Right ventricle myocardium superior (tissue), 1 donor: ENCODE measurements at places on chromosomes 11 and 22. TPM values are rescaled to one million over a fixed set of nuclear protein-coding genes. Genes with fewer than 3 reads are reported as not detected.
A peak's percentile ranks its signal among the peaks of the same experiment; 100 is the strongest.

DNA sequence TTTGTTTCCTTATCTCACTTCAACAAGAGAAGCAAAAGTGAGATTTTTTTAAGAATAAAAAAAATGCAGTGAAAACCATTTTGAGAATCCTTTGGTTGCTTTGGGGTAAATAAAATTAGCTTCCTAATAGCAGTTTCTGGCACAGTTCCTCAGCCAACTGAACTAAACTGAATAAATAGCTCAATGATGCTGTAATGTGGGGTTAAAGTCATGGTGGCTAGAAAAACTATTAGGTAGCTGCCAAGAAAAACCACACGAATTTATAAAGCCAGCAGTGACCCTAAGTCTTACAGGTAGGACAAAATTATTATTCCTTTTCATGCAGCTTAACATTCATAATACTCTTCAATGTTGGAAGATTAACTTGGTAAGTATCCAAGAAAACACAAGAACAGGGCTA is 142.4 kb downstream of the APIP start:
- no peak for DNase-seq

GRCh38 chr22:27149921-27150543 is 492.6 kb downstream of the MIAT start:
- DNase-seq: no peak

DNA sequence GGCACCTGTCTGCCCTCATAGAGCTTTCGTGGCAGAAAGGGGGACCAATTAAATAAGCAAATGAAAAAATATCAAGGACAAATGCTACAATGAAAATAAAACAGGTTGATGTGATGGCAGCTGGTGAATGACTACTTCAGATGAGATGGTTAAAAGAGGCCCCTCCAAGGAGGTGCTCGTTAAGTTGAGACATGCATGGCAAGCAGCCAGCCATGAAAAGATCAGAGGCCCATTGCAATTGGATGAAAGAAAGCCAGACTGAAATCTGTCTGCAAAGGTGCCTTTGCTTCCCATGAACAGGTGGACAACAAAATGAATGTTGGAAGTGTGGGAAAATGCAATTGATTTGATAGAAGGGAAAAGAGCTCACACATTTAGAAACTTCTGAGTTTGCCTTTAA is 848 bp upstream of the TRPC6 start:
- DNase-seq: no peak

GRCh38 chr22:49301398-49302149 is 526.1 kb downstream of the BRD1 start:
- DNase-seq: peak; percentile 34

GRCh38 chr11:74839971-74840370 is 91.3 kb downstream of the RNF169 start:
- no peak for DNase-seq

Gene ZNF70
- 2.8 TPM for total RNA-seq

Gene HORMAD2
- not detected for total RNA-seq

Gene FREY1
- not detected for total RNA-seq

Gene KRTAP5-8
- not detected for total RNA-seq

Gene MS4A14
- total RNA-seq: 0.97 TPM
